GM23338 (cell line): ENCODE measurements at places on chromosomes 5 and 9. TPM values are rescaled to one million over a fixed set of nuclear protein-coding genes. Genes with fewer than 3 reads are reported as not detected.

FYB1 gene
- polyA plus RNA-seq = not detected in 2 replicates

CCIN gene
- polyA plus RNA-seq = not detected in 2 replicates

ZNF782 gene
- 2.1 and 2.6 TPM in 2 replicates for polyA plus RNA-seq

FNBP1 gene
- polyA plus RNA-seq = 26.6 and 27.4 TPM in 2 replicates

PTPDC1 gene
- 3.8 and 4.3 TPM in 2 replicates for polyA plus RNA-seq

PGM5 gene
- polyA plus RNA-seq = not detected in 2 replicates

NTNG2 gene
- 0.42 and 0.99 TPM in 2 replicates for polyA plus RNA-seq

AUH gene
- polyA plus RNA-seq = 34.2 and 44.5 TPM in 2 replicates

CDH9 gene
- 0.26 and 0.33 TPM in 2 replicates for polyA plus RNA-seq

OTULINL gene
- polyA plus RNA-seq = 6.3 and 7.8 TPM in 2 replicates

BAAT gene
- 0.08 and 0.12 TPM in 2 replicates for polyA plus RNA-seq

ACTBL2 gene
- polyA plus RNA-seq = not detected in 2 replicates

GABRA1 gene
- 0.42 and 0.52 TPM in 2 replicates for polyA plus RNA-seq

PALM2AKAP2 gene
- polyA plus RNA-seq = 2.5 and 3.3 TPM in 2 replicates

MAN1B1 gene
- polyA plus RNA-seq = 15.7 and 18.2 TPM in 2 replicates

TENT4A gene
- 5.2 and 5.3 TPM in 2 replicates for polyA plus RNA-seq

FAM221B gene
- polyA plus RNA-seq = 0.09 and 0.47 TPM in 2 replicates

CAVIN4 gene
- 2.1 and 3.0 TPM in 2 replicates for polyA plus RNA-seq

FCN2 gene
- not detected in 2 replicates for polyA plus RNA-seq

DEPDC1B gene
- polyA plus RNA-seq = 35.8 and 38.3 TPM in 2 replicates

GCNT1 gene
- polyA plus RNA-seq = 3.1 and 4.2 TPM in 2 replicates

WDR38 gene
- not detected in 2 replicates for polyA plus RNA-seq

PAIP2 gene
- polyA plus RNA-seq = 226 and 277 TPM in 2 replicates

PIP5KL1 gene
- 19.5 and 25.1 TPM in 2 replicates for polyA plus RNA-seq

PCDHGA5 gene
- 0.49 and 0.55 TPM in 2 replicates for polyA plus RNA-seq

GRM6 gene
- polyA plus RNA-seq = 0.19 and 0.50 TPM in 2 replicates

SHISAL2B gene
- 21.1 and 24.4 TPM in 2 replicates for polyA plus RNA-seq
